ENCODE measurements at places on chromosomes 13 and 19. TPM values are rescaled to one million over a fixed set of nuclear protein-coding genes. Genes with fewer than 3 reads are reported as not detected.

The SGTA gene
- 72.5 TPM for total RNA-seq

The LHB gene
- total RNA-seq, result not detected

The PLK5 gene
- not detected for total RNA-seq

The PPP1R13L gene
- 40.0 TPM for total RNA-seq
